ENCODE measurements at places on chromosomes 2 and 18.

DNA sequence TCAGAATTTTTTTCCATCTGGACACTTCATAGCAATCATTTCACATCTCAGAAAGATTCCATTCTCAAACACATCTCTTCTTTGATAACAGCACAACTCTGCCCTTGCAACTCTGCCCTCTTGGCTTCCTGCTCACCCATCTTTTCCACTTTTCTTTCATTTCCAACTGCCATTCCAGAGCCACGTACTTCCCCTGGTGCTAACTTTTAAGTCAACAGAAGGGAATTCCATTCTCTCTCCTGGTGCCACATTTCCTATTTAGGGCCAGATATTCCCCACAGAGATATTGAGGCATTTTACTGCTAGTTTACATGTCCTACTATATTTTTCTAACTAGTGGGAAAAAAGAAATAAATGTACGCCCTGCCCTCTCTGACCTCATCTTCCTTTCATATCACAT lies 590.2 kb downstream of the ARHGAP15 start:
- DNase-seq: no peak

DNA sequence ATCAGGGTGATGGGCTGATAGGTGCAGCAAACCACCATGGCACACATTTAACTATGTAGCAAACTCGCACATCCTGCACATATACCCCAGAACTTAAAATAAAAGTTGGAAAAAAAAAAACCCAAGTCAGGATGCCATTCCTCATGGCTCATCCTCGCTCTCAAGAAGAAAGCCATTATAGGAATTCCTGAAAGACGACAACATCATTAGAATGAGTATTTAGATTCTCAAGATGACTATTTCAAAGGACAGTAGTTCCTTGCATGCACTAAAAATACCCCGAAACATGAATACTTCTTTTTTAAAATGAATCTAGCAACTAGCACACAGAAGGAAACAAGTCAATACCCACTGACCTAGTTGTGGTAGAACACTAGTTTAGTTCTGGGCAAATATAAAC lies 285.8 kb upstream of the REV1 start:
- DNase-seq: no peak

GRCh38 chr2:46915281-46915810 lies at the start of gene MCFD2:
TSS of gene MCFD2 (minus strand) at chr2:46915806. CDS start at chr2:46909171, 6,635 bp downstream.
- peak; percentile 48 for DNase-seq

GRCh38 chr2:234500394-234501006 lies 3.6 kb upstream of the ARL4C start:
- DNase-seq: no peak

DNA sequence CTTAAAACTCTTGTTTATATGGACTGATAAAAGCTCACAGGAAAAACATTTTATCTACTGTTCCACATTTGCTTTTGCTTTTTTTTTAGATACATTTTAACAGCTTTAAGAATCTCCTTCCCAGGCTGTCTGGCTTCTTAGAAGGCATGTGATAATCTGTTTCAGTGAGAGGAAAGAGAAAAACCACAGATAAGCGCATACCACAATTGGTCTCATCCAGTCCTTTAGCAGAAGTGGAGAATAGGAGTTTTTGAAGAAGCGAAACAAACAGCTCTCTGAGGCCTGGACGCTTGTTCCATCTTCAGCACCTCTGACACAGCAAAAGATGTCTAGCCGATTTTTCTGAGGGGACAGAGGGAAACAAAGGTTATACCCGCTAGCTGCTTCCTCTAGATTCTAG lies 37.6 kb downstream of the RMC1 start:
- DNase-seq: no peak

- no peak for DNase-seq
These were observed 24.8 kb downstream of the WDR75 start for GRCh38 chr2:189466046-189466445.

- DNase-seq: no peak
These were observed 142.0 kb downstream of the NCK2 start for GRCh38 chr2:105886687-105887086.

- DNase-seq: no peak
These were observed 16.8 kb downstream of the GNLY start for GRCh38 chr2:85710687-85711577.

DNA sequence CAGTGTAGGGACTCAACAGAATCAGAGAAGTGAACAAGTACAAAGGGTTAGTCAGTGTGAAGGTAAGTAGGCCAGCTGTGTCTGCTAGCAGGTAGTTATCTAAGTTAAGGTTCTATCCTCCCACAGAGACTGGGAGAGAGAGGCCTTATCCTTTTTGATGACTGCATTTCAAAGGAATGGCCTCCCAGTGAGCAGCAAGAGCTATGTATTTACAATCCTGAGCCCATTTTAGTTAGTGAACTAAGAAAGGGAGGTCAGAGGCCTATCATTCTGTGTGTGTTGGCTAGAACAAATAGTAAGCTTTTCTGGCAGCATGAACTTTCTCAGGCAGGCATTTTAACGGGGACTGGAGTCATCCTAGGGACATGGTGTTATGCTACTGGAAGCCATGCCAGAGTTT lies 182.9 kb downstream of the VWC2L start:
- DNase-seq: no peak

GRCh38 chr2:240466579-240467148 lies 31.2 kb downstream of the GPC1 start:
- DNase-seq: no peak
